ENCODE measurements at places on chromosomes 4 and X.

DNA sequence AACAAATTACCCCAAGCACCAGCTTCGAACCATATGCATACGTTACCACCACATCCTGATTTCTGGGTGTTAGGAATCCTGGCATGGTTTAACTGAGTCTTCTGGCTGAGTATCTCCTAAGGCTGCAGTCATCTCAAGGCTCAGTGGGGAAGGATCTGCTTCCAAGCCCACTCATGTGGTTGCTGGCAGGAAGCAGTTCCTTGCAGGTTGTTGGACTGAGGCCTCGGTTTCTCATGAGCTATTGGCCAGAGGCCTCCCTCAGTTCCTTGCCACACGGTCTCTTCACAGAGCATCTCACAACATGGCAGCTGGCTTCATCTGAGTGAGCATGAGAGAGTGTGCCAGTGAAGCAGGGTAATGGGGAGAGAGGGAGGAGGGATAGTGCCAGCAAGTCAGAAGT lies 96.1 kb upstream of the MTM1 start:
- DNase-seq: no peak

DNA sequence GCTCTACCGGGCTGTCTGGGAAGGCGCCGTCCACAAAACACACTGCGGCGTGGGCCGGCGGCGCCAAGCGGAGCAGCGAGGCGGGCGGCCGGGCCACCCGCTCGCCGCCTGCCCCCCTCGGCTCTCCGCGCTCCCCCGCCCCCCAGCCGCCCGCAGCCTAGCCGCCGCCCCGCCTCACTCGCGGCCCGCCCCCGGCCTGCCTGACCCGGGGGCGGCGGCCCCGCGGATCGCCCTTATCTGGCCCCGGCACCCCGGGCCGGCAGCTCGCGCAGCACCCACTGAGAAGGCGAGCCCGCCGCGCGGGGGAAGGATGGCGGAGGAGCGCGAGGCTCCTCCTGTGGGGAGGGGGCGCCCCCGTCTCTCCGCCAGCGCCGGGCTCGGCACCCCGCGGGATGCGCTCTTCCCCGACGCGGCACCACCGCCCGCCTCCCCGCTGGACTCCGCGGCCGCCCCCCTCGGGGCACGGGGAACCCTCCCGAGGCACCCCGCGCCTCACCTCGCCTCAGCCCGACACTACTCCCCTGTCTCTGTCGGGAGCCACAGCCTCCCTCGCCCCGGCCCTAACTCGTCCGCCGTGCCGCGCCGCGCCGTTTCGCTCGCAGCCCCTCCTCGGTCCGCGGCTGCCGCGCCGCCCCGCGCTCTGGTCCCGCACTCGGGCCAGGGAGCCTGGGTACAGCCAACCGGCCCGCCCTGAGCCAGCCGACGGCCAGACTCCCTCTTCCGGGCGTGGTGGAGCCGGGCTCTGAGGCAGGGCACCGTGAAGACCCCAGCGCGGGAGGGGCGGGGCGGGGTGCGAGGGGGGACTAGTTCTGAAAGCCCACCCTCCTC lies 566 bp downstream of the ATP11C start:
- peak; percentile 43 for DNase-seq

DNA sequence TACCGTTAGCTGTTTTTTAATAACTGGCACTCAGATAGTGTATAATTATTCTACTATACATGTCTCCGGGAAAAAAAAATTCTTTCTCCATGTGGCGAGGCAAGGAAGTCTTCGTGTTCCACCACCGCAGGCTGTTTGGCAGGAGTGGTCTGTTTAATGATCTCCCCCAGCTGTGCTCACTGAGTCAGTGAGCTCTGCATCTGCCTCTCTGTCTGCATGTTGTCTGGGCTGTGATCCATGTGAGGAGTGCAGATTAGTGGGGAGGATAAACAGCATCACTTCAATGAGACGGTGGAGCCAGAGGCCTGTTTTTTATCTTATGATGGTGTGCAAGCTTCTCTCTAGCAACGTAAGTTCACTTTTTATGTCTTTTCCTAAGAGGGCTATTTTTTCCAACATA lies 69.8 kb downstream of the RPS3A start:
- DNase-seq: no peak

- DNase-seq: no peak
Observed at GRCh38 chr4:3269105-3269927, 20.4 kb downstream of the MSANTD1 start.

- DNase-seq: no peak
Observed at GRCh38 chrX:77510007-77510406, 62.8 kb downstream of the FGF16 start.

DNA sequence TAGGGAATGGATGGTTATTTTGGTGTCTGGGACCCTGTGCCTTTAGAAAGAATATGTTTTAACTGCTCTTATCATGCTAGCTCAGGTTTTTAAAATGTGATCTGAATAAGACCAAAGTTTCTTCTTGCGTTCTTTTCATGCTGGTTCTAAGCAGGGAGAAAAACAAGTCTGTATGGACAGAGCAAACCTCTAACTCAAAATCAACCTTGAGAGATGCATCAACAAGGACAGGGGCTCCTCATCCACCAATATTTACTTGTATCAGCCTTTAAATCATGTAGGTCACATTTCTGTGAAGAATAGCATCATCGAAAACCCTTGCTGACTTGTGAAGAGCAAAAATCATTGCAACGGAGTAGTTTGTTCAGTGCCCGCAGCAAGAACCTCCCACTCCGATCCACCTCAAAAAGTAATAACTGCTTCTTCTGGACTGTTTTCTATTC lies 1.2 kb downstream of the ATP10D start:
- DNase-seq: no peak

DNA sequence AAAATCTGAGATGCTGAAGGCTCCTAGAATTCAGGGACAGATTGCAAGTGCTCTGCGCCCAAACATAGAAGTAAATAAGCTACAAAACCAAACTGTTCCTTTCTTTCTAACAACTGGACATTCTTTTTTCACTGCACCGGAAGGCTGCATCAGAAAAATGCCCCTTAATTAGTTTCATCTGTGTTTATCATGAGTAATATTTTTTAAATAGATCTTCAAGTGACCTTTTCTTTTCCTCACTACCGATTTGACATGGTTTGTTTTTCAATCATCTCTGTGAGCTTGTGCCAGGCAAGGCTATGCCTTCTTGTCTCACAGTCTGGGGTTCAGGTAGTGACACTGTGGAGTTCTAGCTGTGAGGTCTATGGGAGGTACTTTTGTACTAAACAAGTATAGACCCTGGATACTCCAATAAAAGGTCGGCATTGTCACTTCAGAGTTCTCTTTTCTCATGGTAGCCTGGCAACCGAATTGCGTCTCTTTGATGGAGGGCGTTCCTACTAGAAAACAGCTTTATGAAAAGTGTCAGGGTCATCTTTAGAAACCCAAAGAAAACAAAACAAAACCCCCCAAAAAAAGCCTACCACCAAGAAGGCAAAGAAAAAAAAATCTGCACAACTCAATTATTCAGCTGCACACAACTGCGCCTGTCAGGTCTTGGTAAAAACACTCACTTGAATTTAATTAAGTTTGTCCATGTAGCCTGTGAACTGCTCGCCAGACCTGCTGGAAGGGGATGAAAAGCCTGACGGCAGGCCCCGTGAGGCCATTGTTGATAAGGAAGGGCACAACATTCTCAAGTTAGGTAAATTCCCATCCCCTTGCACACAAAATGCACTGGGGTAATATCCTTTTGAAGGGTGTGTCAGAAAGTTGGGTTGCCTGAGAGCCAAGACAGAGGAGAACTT lies 22.8 kb upstream of the ADAMTS3 start:
- DNase-seq: no peak

DNA sequence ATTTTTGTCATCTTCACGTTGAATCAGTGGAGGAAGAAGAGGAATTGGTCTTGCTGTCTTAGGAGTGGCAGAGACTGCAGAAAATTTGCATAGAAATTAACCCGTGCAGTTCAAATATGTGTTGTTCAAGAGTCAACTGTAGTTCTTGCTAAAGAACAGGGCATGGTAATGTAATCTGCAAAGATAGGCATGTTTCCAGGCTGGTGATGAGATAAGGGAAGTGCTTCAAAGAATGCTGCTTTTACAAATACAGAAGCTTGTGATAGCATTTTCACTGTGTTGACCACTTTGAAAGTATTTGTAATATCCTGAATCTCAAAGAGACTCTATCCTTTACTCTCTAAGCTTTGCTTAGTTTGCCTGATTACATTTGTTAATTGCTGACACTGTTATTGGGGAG lies 60.1 kb downstream of the PRRG1 start:
- no peak for DNase-seq

DNA sequence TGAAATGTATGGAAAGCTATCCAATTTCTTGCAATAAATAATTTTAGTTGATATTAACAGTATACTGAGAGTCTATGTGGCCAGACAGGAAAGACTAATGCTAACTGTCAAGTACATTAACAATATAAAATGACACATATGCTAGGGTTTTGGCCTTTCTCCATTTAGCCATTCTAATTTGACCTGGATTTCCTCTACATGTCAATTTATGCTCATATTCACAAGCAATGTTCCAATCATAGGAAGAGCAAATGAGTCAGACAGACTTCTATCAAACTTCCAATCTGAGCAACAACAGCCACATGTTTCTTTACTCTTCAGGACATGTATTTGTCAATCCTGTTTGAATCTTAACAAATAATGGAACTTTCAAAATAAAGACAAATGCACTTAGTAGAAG lies 53.6 kb downstream of the CORIN start:
- DNase-seq: no peak

GRCh38 chrX:23797371-23798128 lies 14.6 kb downstream of the SAT1 start:
- DNase-seq: peak; percentile 54

- DNase-seq: no peak
Observed at GRCh38 chr4:20418861-20419451, 167.3 kb downstream of the SLIT2 start.

GRCh38 chr4:129901205-129901604 lies 805.3 kb downstream of the C4orf33 start:
- DNase-seq: no peak

DNA sequence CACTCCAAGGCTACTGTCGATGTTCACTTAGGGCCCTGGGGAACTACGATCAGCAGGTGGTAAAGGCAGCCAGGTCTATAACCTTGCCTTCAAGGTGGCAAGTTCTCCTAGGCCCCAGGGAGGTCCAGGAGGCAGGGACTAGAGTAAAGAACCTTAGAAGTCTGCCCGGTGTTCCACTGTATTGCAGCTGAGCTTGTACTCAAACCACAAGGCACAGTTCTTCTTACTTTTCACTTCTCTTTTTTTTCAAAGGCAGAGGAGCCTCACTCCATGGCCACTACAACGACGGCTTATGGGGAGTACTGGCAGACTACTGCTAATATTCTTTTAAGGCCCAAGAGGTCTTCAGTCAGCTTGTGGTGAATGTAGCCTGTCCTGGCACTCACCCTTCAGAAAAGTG lies 78.8 kb upstream of the GPR174 start:
- no peak for DNase-seq

DNA sequence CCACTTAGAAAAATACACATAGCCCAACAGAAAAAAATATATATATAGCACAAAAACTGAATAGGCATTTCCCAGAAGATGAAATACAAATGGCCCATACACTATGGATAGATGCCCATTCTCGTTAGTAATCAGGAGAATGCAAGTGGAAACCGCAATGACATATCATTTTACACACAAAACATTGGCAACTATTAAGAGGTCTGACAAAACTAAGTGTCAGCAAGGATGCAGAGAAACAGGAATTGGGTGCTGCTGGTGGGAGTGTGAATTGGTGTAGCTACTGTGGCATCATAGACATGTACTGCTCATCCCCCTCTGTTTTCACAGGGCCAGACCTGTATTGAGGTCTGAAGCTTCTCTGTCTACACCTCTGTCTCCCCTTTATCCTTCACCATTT lies 320.0 kb downstream of the IDS start:
- DNase-seq: no peak

DNA sequence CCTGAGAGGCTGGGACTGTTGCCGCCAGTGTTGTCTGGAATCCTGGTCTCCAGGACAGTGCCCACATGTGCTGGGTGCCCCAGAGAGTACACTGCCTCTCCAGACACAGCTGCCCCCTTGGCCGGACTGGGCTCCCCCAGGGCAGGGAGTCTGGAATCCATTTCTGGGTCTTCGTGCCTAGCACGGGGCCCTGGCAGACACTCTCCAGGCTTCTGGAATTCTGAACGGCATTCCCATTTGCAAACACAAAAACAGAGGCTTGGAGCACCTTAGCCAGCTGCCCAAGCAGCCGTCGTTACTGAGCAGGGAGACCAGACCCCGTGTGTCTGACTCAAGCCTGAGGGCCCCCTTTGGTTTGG lies 20.8 kb downstream of the HMX1 start:
- no peak for DNase-seq

GRCh38 chr4:45043911-45044310 lies 317.6 kb upstream of the GNPDA2 start:
- DNase-seq: no peak

- no peak for DNase-seq
Observed at GRCh38 chrX:33194876-33195433, 16.4 kb downstream of the DMD start.

- no peak for DNase-seq
Observed at GRCh38 chrX:112967341-112967740, 126.7 kb upstream of the AMOT start.

DNA sequence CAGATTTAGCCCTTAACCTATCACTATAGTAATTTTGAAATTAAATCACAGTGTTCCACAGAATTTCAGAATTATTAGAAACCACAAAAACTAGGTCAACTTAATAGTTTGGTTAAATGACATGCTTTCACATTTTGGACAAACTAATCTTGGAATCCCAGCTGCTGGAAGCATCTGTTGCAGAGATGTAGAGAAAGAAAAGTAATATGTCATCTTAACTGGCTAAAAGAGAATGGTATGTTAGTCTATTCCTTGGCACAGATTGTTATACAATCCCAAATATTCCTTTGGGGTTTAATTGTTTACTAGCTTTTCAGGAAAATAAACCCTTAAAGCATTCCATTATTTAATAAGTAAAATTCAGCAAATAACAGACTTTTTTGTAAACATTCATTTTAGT lies 519.9 kb downstream of the IL15 start:
- DNase-seq: no peak

DNA sequence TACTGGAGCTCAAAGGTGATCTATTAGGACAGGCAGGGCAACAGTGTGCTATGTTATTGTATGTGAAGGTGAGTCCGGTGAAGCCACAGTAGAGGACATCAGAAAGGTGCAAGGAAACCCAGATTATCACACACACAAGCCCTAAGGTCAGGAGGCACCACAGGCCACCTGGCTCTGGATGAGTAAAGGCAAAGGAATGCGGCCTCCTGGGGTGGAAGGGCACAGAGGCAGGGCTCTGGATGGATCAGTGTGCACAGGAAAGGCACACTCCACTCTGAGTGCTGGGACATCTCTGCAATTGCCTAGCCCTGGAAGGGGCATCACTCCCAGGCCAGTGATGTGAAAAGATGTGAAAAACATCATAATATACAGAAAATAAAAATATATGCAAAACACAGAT lies 683.5 kb downstream of the TRIML1 start:
- peak; percentile 26 for DNase-seq
